RWPE2 (cell line): ENCODE measurements at places on chromosomes 13 and 19.

GRCh38 chr19:39599116-39599515 is 3.2 kb upstream of the LGALS13 start:
- H3K36me3 ChIP-seq, result no peaks in the 10 kb centered on the region
- DNase-seq, result no peak
- H3K4me1 ChIP-seq, result no peaks in the 10 kb centered on the region
- peaks cover 5% of the 10 kb centered on the region for H3K27me3 ChIP-seq

DNA sequence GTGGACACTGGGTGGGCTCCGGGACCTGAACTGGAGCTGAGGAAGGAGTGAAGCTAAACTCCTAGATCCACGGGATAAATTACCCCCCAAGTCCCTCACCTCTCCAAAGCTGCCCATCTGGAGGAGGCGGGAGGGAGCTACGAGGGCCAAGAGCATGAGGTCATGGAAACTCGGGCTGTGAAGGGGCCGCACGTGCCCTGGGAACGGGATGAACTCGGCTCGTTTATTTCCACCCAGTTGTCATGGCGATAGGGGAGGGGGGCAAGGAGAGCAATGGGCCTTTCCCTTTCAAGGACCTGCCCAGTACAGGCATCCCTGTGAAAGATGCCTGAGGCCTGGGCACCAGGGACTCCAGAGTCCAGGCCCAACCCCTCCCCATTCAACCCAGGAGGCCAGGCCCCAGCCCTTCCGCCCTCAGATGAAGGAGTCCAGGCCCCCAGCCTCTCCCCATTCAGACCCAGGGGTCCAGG is 3.8 kb downstream of the PPP1R12C start:
- H3K27me3 ChIP-seq, result no peaks in the 10 kb centered on the region
- no peak for DNase-seq
- no peak overlapping the region for H3K27ac ChIP-seq
- H3K4me1 ChIP-seq, result peaks cover 10% of the 10 kb centered on the region
- H3K4me3 ChIP-seq, result no peak overlapping the region

DNA sequence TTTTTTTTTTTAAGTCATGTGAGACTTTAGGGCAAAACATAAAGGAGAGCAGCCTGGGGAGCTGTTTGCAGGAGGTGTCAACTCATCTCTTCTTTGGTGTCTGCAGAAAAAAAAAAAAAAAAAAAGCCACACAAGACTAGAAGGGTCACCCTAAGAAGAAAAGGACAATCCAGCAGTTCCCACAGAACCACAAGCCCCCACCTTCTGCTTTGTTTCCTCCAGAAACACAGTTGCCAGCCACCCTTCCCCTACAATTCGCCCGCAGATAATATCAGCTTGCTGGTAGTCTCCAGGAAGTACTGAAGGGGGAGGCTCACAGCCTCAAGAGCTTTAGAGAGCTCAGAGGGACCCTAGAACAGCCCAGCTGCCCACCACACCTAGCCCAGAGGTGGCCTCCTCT is 22.3 kb upstream of the ZBTB7A start:
- H3K27ac ChIP-seq, result no peak overlapping the region
- no peaks in the 10 kb centered on the region for H3K4me1 ChIP-seq
- H3K4me3 ChIP-seq, result no peak overlapping the region
- no peaks in the 10 kb centered on the region for H3K27me3 ChIP-seq

GRCh38 chr19:54179262-54179852 is 6.4 kb upstream of the TMC4 start:
- no peak overlapping the region for H3K27ac ChIP-seq
- H3K27me3 ChIP-seq, result no peaks in the 10 kb centered on the region
- DNase-seq, result no peak

DNA sequence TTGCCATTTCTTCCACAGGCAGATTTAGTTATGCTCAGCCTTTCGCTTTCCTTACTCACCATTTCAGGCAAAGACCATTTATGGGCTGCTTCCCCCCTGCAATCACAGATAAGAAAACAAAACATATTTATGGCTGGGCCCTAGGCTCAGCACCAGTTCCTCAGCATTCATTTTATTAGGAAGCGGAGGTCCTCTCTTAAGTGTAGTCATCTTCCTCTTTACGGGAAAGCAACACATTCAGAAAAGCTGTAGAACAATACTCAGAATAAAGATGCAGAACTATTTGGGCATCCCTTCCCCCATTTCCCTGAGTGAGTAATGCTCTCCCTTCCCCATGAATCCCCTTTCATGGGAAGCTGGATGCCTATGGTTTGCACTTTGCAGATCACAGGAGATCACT is 27.9 kb downstream of the FLT1 start:
- no peak overlapping the region for H3K27ac ChIP-seq
- H3K27me3 ChIP-seq, result peaks cover 5% of the 10 kb centered on the region
- no peaks in the 10 kb centered on the region for H3K4me1 ChIP-seq

DNA sequence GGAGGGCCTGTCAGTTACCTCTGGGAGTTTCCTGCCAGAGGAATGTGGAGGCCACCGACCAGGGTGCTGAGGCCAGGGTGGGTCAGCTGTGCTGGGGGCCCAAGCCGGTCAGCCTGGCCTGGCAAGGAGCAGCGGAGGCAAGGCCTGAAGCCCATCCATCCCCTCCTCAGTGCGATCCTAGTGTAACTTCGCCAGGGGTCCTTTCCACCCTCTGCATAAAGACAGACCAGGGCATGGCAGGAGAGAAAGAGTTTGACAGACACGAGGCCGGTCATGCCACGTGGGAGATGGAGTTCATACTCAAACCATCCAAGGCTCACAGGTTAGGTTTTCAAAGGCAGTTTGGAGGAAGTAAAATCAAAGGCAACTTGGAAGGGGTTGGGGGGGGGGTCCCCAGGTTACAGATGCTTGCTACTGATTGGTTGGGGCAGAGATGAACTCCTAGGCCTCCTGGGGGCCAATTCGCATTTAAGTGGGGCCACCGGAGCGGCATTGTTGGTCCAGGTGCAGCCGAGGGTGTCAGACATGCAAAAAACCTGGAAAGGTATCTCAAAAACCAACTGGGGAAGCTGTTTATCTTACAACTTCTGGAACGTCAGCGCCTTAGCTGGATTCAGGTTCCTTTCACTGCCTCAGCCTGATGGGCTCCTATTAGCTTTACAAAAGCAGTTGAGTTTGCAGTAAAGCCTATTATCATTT is 36.8 kb upstream of the DPRX start:
- no peaks in the 10 kb centered on the region for H3K36me3 ChIP-seq
- no peak overlapping the region for H3K27ac ChIP-seq
- no peaks in the 10 kb centered on the region for H3K27me3 ChIP-seq
- H3K4me3 ChIP-seq, result no peak overlapping the region
- DNase-seq, result no peak
- peaks cover 19% of the 10 kb centered on the region for H3K4me1 ChIP-seq
